Activated T-cell treated with anti-CD3 and anti-CD28 coated beads for 1 hour (primary cell): ENCODE measurements at places on chromosomes 6 and 20.
A peak's percentile ranks its signal among the peaks of the same experiment; 100 is the strongest.

- DNase-seq = no peak
Measured at GRCh38 chr20:48912065-48912464, 9.4 kb upstream of the ARFGEF2 start.

DNA sequence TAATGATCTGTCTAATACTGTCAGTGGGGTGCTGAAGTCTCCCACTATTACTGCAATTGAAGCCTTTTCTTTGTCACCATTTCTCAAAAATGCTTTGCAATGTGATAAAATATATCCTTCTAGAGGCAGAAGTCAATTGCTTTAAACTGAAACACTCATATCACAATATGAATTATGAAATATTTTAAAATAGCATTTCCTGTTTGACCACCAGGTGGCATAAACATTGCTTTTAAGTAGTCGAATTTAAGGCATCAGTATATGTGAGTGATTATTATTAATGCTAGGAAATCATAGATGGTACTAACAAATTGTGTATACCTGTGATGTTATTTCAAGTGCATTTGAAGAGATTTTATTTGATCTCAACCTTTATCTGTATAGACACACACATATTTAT lies 87.5 kb downstream of the MEI4 start:
- no peak for DNase-seq

DNA sequence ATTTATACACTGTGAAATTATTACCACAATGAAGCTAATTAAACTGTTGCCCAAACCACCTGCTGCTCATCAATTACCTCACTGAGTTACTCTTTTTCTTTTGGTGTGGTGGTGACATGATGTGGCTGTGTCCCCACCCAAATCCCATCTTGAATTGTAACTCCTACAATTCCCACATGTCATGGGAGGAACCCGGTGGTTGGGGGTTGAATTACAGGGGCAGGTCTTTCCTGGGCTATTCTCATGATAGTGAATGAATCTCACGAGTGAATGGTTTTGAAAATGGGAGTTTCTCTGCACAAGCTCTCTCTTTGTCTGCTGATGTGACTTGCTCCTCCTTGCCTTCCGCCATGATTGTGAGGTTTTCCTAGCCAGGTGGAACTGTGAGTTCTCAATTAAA lies 145.0 kb downstream of the LRRC1 start:
- DNase-seq = no peak

GRCh38 chr20:20463933-20464374 lies 96.0 kb downstream of the INSM1 start:
- no peak for DNase-seq

DNA sequence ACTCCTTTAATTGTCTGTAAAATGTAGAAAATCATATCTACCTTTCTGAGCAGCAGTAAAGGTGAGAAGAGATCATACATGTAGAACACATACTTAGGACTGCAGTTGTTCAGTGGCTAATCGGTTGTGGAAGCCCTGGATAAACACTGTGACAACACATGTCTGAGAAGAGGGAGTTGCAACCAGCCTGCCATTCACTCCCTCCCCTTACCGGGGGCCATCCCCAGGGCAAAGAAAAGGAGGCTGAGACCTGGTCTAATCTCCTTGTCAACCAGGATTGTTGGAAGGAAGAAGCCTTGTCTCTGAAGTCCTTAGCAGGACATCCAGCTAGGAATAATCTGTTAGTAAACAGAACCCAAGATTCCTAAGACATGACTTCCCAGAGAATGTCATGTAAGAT lies 462.5 kb upstream of the AGPAT4 start:
- DNase-seq = no peak

DNA sequence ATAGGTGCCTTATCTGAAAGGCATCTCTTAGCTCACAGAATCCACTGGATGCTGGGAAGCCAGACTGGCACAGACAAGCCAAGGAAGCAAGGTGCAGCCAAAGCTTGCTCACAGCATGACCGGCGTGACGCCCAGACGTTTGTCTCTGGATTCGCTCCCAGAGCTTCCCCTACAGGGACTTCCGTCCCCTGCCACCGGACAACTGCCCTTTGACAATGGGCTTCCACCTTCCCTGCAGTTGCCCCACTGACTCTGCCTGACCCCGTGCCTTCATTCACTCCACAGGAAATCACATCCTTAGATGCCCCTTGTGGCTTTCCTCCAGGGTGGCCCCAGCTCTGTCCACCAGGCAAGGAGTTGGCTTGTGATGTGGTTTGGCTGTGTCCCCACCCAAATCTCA lies 94.8 kb upstream of the CDH4 start:
- no peak for DNase-seq

DNA sequence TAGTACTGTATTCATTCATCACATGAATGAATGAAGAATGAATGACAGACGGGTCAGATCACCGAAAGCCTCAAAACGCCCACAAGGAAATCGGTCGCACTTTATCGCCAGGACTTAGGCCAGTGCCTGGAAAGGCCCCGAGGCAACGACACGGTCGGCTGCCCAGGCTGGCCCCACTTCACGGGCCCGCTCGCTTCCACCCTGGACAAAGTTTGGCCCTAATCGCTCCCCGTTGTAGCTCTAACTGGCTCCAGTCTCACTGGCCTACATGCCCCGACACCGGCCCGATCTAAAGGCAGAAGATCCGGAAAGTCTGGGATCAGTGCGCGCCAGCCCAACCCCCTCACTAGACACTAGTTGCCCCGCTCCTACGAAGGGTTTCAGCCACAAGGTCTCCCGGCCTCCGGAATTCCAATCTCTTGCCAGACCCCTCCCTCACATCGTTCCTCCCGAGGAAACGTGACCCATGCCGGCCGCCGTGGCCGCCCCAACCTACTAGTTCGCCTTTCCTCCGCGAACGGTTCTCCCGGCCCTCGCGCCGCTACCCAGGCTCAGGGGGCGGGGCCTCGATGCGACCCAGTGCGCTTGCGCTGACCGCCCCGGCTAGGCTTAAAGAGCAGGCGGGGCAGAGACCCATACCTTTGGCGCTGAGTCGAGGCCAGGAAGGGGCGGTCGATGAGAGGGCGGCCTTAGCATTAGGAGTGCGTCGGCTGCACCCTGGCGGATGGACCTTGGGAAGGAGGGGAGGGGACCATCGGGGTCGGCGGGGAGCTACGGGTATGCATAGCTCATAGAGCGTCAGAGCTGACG lies at the start of the genes GSS and MYH7B:
Gene GSS, minus strand, starts transcription at position 576 of the 810 bp plus-strand sequence. CDS start 3,954 bp downstream, outside the sequence.
Gene MYH7B, plus strand, starts transcription at position 638 of the 810 bp plus-strand sequence. CDS start 22,138 bp downstream, outside the sequence.
- DNase-seq = peak; percentile 98

GRCh38 chr6:132412656-132413498 lies 11.6 kb upstream of the MOXD1 start:
- no peak for DNase-seq

DNA sequence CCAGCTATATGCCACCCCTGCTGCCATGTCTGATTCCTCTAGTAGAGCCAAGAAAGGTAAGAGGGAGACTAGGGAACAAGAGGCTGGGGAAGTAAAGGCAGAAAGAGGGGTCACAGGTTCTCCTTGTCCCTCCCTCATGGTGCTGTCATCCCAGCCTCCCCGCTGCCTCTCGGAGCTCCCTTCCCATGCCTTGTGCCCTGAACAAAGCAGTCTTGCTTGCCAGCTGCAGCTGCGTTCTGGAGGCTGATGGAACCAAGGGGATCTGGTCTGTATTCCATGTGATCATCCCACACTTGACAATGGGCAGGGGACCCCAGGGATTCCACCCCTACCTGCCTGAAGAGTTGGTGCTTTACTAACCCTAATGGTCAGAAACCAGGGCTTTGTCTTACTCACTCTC lies 61.4 kb downstream of the DAAM2 start:
- DNase-seq = no peak
